Dermis blood vessel endothelial cell (primary cell): ENCODE measurements at places on chromosomes 3 and 15. TPM values are rescaled to one million over a fixed set of nuclear protein-coding genes. Genes with fewer than 3 reads are reported as not detected.

Gene LNP1
- total RNA-seq: 0.51 and 1.1 TPM in 2 replicates

Gene ZBBX
- total RNA-seq: 0.05 TPM in 1 of 2 replicates, not detected in the other

Gene METTL6
- total RNA-seq: 25.4 and 28.2 TPM in 2 replicates

Gene SLCO2A1
- 4.9 and 10.7 TPM in 2 replicates for total RNA-seq

DNA sequence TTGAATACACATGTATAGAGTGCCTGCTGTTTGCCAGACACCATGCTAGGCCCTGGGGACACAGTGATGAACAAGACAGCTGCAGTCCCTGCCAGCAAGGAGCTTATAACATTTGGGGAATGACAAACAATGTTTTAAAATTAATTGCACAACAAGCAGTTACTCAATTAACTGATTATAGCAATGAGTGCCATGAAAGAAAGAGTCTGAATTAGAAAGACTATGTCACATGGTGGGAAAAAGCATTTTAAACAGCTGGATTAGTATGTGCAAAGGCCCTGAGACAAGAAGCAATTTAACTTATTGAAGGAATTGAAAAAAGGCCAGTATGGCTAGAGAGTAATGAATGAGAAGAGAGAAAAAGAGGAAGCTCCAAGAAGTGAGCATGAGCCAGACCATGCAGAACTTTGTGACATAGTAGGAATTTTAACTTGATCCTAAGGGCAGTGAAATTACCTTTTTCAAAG is 64.5 kb upstream of the PLXNA1 start:
- no peak for DNase-seq

DNA sequence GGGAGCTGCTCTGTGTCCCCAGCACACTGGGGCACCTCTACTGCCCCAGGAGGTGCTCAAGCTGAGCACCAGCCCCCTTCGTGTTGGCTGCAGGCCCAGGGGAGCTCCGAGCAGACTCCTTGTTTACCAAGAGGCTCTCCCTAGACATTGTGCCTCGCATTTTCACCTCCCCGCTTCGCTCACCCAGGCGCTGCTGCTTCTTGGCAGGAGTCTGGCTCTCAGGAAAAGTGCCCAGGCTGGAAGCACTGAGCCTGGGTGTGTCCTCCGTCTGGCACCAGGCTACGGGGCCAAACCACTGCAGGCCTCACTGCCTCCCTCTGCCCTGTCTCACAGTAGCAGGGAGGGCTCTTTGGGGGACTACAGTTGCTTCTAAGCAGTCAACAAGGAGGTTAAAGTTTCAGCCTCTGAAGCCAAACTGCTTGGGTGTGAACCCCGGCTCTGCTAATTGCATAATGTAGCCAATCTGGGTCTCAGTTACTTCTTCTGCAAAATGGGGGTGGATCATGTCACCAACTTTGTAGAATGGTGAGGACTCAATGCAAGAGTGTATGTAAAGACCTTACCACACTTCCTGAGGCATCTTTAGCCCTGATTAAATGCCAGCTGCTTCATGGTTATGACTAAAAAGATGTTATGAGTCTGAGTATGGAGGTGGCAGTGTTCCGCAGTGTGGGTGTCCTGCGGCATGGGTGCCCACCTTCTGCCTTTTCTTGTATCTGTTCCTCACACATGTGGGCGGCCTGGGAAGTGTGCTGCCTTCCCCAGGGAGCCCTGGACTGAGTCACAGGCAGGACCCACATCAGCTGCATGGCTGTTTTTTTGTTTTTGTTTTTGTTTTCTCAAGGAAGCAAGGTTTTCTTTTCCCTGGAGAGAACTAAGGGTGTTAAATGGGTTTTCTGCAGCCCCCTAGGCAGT is 88.9 kb downstream of the CLSTN2 start:
- no peak for DNase-seq

GRCh38 chr3:84008623-84009022 is 950.2 kb upstream of the CADM2 start:
- DNase-seq: no peak

DNA sequence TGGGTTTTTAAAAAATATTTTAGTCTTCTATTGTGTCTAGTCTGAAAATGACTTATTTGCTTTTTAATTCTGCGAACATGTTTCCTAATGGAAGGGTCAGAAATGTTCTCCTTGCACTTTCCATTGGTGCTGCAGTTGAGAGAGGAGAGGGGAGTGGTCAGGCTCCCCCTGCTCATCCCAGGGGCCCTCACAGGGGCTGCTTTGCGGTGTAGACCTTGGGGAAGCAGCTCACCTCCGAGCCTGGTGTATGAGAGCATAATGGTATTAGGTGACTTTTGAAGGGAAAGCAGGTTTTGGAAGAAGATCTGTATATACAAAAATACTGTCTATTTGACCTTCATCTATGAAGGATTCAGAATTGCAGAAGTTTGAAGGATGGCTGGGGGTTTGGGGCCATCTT is 28.3 kb downstream of the APBA2 start:
- DNase-seq: no peak

- DNase-seq: peak; percentile 70
Observed at GRCh38 chr3:156674911-156675829, 780 bp downstream of the TIPARP start.

DNA sequence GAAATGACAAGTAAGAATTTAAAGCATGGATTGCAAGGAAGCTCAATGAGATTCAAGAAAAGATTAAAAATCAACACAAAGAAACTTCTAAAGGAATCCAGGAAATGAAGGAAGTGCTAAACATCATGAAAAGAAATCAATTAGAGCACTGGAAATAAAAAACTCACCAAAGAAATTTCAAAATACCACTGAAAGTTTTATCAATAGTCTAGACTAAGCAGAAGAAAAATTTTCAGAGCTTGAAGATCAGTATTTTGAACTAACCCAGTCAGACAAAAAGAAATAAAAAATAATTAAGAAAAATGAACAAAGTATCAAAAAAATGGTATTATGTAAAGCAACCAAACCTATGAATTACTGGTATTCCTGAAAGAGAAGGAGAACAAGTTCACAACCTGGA is 60.6 kb downstream of the FAM227B start:
- DNase-seq: no peak

- DNase-seq: no peak
Observed at GRCh38 chr3:182726258-182727142, 66.8 kb upstream of the ATP11B start.

DNA sequence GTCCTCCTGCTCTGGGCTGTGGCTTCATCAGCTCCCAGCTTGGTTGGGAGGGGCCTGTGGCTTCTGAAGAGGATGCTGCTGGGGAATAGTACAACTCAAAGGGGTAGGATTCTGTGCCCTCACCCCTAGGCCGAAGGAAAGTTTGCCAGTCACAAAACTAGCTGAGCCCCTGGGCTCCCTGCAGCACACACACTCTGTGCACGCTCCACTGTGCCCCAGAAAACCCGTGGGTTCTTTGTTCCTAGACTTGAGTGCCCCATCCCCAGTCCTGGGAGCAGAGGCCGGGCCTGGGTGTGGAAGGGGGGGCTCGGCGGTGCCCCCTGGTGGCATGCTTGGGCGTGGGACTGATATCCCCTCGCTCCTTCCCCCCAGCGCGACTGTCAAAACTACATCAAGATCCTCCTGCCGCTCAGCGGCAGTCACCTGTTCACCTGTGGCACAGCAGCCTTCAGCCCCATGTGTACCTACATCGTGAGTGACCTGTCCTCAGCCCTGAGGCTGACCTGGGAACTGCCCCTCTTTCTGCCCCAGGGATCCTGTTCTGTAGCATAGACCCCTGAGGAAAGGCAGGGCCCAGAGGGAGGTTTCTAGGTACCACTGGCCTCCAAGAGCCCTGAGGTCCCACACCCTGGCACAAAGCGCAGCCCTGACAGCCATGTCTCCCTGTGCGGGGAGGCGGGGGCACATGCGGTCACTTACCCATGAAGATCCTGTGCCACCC is 14.2 kb downstream of the CIB1 start:
- peak; percentile 62 for DNase-seq

DNA sequence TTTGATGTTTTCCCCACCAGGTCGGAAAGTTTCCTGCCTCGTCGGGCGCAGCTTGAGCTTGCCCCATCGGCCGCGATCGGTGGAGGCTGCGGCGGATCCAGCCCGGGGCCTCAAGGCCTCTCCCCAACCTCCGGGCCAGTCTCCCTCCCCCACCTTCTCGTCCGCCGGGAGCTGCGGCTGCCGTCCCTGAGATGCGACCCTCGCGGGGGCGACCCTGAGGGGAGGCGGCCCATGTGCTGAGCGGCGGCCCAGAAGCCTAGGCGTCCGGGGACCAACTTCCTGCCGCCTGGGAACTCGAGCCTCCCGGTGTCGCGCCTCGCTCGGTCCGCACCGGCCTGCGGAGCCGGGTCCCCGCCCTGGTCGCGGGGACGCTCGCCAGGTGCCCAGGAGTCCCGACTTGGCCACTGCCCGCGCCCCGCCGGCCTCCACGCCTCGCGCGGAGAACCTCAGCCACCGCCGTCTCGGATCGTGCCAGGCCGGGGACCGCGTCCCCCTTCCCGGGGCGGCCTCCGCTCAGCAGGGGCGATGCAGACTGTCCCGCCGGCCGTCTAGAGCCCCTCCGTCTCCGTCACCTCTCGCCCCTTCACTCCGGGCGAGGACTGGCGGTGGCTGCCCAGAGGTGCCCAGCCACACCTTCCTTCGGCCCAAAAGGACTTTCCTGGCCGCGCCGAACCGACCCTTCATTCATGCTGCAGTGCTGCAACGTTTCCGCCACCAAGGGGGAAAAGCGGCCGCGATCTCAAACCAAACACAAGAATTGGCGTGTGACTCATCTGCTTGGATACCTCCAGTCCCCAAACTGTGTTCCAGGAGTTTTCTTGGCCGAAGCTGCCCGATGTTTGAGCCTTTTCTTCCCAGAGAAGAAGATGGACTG is 656 bp downstream of the SLMAP start:
- peak; percentile 59 for DNase-seq

- DNase-seq: no peak
Observed at GRCh38 chr15:98730860-98731711, 82.7 kb downstream of the IGF1R start.

GRCh38 chr15:31488437-31489204 is 162.0 kb downstream of the KLF13 start:
- DNase-seq: peak; percentile 94

DNA sequence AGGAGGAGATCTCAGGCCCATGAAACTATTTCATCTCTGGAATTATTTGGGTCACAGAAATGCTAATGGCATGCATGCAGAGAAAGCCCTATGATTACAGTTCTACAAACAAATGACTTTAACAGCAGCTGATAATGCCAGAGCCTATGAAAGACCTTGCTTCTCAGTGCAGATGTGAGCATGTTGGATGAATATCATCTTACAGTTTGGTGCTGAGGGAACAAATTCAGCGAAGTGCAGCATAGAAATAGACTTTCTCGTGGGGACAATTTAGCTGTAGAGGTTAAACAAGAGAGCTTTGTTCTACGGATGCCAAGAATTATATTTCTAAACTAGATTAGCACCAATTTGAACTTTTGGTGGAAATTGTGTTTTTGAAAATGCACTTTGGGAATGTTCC is 27.7 kb downstream of the PTX3 start:
- DNase-seq: no peak

DNA sequence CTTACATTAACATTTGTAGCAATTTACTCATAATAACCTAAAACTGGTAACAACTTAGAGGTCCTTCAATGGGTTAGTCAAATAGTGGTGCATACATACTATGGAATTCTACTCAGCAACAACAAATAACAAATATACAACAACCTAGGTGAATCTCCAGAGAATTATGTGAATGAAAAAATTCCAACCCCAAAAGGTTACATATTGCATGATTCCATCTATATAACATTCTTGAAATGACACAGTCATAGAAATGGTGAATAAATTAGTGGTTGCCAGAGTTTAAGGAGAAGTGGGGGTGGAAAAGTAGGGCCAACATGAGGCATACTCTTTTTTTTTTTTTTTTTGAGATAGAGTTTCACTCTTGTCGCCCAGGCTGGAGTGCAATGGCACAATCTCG is 12.7 kb upstream of the SNTN start:
- no peak for DNase-seq
